CD4-positive, alpha-beta T cell treated with Interleukin-4 for 1 hour (primary cell): ENCODE measurements at places on chromosomes 3 and 15.
A peak's percentile ranks its signal among the peaks of the same experiment; 100 is the strongest.

DNA sequence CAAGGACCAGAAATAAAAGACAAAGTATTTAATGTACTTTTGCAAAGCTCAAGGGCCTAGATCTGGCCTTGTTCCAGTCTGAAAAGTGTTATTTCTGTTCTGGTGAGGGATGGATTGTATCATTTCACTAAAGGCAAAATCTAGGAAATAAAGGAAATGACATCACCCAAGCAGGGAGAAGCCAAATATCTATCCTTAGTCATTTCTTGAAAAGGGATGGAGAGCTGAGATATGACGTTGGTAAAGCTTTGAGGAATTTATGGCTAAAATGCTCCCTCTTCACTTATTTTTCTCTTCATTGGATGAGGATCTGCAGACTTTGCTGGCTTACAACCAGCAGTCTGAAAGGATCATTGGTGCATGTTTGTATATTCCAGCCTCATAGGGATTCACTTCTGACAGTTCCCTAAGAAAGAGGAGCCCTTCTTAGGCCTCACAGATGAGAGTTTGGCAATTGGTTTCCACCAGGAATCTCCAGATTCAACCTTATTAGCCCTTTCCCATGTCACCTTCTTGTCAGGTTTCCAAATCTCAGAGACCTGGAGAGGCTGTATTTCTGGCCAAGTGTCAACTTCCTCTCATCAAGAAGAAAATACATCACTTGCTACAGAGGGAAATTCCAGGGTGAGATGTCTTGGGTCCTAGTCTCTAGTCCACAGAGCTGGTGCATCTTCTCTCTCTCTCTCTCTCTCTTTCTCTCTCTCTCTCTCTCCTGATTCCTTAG, 93.7 kb upstream of the BOC start:
- no peak for DNase-seq

DNA sequence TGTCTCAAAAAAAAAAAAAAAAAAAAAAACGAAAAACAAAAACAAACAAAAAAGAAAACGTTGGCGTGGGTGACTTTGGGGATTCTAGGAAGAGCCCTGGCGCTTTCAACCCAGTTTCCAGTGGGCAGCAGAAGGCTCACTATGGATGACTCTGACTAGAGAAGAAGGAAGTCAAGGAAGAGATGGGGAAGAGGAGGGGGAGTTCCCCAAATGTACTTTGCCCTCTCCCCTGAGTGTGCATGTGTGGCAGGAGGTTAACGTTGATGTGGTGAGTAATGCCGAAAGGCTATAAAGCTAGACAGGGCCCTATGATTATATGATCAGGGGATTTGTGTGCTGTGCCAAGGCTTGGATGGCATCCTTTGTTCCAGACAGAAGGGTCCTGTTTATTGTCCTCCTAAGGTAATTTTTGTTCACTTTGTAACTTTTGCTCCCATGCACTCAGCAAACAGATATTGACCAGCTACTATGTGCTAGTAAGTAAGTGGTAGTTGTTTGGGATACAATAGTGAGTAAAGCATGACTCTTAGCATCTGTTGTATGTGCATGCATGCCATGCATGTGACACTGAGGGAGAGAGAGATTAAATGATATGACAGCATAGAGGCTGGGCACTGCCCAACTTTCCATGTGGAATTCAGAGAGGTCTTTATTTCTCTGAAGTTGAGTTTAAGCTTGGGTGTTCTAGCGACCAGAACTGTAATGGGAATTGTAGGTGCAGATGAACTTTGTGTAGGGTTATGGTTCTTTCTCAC, 750 bp upstream of the HHLA2 start:
- DNase-seq, result no peak

DNA sequence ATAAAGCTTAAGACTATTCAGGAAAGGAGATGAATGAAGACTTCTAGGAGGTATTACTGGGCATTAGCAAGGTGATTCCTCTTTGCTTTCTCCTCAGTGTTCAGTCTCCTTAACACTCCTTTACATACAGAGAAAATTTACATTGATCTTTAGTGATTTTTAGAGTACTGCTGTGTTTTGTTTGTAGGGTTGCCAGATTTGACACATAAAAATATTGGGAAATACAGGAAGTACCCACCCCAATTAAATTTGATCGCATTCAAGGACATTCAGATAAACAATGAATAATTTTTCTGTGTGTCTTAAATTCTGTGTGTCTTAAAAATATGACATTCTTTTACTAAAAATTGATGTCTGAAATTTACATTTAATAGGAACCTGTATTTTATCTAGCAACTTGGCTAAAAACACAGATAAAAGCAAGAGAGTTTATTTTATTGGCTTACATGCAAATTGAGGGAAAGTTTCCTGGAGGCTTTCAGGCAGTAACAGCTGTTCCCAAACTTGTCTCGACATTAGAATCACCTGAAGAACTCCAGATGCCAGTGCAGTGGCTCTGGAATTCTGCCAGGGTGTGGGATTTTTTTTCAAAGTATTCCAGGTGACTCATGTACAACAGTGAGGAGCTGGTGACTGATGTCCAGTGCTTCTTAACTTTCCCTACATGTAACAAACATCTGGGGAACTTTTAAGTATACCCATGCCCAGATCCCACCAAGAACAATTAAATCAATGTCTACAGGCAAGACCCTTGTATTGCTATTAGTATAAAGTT, 23.4 kb upstream of the PLOD2 start:
- DNase-seq, result no peak

DNA sequence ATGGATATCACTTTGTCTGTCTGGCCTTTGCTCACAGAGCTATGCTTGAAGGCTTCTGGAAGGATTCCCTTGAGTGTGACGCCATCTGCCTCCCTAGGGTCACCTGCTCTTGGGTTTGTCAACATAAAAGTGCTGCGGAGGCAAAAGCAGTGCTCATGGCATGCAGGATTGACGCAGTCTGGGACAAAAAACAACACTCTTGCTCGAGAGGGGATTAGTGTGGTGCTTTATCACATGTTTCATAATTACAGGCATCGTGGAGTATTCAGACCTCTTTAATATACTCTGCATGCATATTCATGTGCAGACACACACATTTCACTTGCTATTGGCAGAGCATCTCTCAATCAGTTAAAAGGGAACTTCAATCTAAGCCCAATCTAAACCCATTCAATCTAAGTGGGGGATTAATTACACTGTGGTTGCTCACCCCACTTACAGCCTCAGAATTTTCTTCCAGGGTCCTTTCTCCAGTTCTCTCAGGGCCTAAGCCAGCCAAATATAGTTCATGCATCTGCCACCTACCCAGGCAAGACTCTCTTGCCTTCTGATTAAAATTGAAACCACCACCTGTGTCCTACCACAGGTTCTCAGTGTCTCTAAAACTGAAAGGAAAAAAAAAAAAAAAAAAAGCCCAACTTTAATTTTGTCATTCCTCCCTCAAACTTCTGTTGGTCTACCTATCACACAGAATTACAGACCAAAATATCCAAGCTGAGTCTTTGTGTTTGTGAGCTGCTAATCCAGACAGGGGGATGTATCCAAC, 75.6 kb downstream of the BFSP2 start:
- DNase-seq, result no peak

GRCh38 chr3:160378331-160379109, 20.5 kb downstream of the IFT80 start:
- no peak for DNase-seq

DNA sequence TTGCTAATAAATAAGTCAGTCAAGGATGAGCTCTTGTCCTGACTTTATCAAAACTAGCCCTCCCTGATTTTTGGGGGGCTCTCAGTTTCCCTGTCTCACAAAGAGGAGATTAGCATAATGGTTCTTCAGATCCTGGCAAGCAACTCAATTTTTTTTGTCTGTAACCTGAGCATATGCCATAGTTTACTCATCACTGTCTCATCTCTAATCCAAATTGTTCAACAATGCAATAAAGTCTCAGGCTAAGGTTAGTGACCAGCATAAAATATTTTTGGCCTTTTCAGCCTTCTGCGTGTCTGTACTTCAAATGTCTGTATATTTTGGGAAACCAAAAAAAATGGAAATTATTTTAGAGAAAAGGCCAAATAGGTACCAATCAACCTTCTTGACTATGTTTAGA, 465.6 kb upstream of the TPRG1 start:
- DNase-seq, result no peak

GRCh38 chr3:193803288-193803687, 210.3 kb downstream of the OPA1 start:
- no peak for DNase-seq

DNA sequence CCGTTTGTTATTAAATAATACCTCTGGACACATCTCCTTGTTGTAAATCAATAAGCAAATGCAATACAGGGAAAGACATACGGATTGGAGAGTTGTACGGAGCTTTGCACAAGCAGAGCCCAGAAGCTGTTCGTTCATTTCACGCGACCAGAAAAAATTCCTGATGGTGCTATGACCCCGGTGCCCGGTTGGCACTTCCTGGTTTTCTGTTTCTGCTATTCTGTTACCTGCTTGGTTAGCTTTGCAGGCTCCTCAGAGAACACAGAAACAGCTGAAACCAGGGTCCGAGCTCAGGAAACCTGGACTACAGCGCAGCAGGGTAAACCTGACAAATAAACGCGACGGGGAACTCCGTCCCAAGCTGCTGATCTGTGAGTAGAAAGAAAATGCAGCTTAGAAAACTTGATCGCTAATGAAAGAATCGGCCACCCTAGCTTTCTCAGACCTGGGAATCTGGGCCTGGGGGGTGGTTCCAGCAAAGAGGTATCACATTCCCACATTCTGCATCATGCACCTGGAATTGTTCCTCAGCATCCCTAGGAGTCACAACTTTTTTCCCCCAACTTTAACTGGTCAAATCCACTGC, 845 bp downstream of the CNTN3 start:
- no peak for DNase-seq

GRCh38 chr15:73374604-73375003, 5.8 kb upstream of the HCN4 start:
- no peak for DNase-seq

DNA sequence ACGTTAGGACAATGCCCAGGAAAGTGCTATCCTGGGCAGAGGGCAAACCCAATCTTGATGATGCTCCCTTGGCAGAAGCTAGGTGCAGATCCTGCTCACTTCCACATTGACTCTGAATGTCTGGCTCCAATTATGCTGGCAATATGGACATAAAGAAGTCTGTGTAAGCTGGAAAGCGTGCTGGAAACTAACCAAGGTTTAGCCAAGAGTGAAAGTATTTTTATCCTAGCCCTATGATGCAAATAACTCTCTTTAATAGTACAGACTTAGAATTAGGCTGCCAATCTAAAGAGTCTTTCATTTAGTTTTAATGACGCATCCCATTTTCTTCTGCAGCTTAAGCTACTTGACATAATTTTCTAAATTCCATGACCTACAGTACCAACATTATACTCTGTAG, 571.8 kb downstream of the TUSC7 start:
- no peak for DNase-seq

GRCh38 chr15:88221836-88222235, 34.7 kb downstream of the NTRK3 start:
- no peak for DNase-seq

DNA sequence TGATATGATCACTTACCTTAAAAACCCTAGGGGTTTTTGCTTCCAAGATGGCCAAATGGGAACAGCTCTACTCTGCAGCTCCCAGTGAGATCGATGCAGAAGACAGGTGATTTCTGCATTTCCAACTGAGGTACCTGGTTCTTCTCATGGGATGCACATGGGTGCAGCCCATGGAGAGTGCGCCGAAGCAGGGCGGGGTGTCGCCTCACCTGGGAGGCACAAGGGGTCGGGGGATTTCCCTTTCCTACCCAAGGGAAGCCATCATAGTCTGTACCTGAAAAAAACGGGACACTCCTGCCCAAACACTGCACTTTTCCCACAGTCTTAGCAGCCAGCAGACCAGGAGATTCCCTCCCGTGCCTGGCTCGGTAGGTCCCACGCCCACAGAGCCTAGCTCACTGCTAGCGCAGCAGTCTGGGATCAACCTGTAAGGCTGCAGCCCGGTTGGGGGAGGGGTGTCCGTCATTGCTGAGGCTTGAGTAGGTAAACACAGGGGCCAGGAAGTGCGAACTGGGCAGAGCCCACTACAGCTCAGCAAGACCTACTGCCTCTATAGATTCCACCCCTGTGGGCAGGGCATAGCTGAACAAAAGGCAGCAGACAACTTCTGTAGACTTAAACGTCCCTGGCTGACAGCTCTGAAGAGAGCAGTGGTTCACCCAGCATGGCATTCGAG, 78.6 kb downstream of the CTNNB1 start:
- no peak for DNase-seq

DNA sequence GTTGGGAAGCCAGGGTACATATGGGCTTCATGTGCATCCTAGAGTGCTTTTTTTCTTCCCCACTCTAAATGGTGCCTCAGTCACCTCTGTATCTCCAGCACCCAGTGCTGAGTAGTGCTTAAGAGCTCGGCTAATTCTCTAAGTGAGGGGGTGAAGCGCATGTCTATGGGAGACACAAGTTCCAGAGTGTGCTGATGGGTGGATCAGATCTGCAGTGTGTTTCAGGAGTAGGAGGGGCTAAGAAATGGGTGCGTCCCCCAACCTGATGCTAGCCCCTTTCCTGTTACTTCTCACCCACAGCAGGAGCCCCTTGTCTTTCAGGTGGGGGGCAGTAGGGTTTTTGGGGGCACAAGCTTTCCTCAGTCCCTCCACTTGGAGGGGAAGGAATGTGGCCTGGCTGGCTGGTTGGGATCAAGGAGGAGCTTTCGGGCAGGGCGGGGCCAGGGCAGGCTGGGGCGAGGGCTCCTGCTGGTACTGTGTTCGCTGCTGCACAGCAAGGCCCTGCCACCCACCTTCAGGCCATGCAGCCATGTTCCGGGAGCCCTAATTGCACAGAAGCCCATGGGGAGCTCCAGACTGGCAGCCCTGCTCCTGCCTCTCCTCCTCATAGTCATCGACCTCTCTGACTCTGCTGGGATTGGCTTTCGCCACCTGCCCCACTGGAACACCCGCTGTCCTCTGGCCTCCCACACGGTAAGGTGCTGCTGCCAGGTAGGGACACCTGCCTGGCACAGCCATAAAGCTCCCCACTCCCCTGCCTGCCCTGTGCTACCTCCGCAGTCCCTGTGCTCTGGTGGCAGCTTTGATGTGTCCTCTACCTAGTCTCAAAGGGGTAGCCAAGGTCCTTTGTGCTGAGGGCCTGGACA, at the start of gene IL17RE:
IL17RE (plus strand) TSS at position 477 of the 866 bp plus-strand sequence; CDS start at position 562, 85 bp downstream.
- no peak for DNase-seq

GRCh38 chr3:117036259-117036799, 326.8 kb downstream of the TUSC7 start:
- peak; percentile 50 for DNase-seq

- DNase-seq, result no peak
Measured at GRCh38 chr3:88093266-88093665, 34.2 kb downstream of the ZNF654 start.

DNA sequence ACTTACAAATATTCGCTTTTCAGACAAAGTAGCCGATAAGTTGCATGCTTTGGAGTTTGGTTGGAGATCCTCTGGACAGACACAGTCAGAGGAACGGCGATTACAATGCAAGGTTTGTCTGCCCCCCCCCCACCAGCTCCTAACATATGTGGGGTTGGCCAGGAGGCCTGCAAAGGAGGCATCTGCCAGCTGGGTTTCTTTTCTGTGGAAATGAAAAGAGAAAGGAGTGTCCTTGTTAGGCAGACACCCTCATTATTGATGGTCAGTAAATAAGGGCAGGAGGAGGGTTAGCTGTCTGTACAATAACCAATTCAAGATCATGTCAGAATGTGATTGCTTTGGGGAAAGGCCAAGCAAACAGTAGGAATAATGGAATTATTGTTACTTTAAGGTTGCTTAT, 49.1 kb downstream of the TLNRD1 start:
- no peak for DNase-seq

- no peak for DNase-seq
Measured at GRCh38 chr3:15382405-15382923, 44.9 kb downstream of the METTL6 start.

GRCh38 chr15:92772626-92773244, 117.2 kb upstream of the FAM174B start:
- DNase-seq, result no peak
